ENCODE measurements at places on chromosomes 1 and 21.

- no peak for DNase-seq
Measured at GRCh38 chr1:60762176-60762575, 320.2 kb upstream of the NFIA start.

- DNase-seq: no peak
Measured at GRCh38 chr1:231678011-231678432, 51.4 kb downstream of the DISC1 start.

- DNase-seq: no peak
Measured at GRCh38 chr1:63824451-63824850, 50.6 kb downstream of the ROR1 start.

DNA sequence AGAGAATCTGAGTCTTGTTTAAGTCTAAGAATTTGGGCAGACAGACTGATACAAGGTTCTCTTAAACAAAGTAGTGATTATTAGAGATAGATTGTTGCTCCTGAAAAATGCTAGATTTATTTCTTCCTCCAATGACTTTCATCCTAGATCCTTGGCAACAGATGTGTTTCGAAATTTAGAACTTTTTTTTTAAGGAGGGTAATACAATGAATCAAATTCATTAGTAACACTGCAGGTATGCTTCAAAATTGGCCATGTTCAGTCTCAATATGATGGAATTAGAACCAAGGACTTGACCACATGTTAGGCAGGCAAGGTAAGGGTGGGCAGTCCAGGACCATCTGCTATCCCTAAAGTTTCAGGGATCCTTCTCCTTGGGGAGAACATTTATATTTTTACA lies 4.5 kb upstream of the LCE1F start:
- no peak for DNase-seq

GRCh38 chr1:51289676-51290488 lies 40.5 kb downstream of the TTC39A start:
- DNase-seq: no peak
